Colonic mucosa (tissue), 4 donors: ENCODE measurements at places on chromosomes 3 and 15. TPM values are rescaled to one million over a fixed set of nuclear protein-coding genes. Genes with fewer than 3 reads are reported as not detected.

MB21D2 gene
- total RNA-seq: 2.8 TPM

CFAP91 gene
- 0.57 TPM for total RNA-seq

ZPLD1 gene
- total RNA-seq: not detected

IMPG2 gene
- total RNA-seq: not detected

THSD4 gene
- 18.8 TPM for total RNA-seq

IL17RB gene
- total RNA-seq: 25.7 TPM

CPEB1 gene
- total RNA-seq: 0.40 TPM

- no peaks in the 10 kb centered on the region for H3K4me1 ChIP-seq
- no peak overlapping the region for H3K4me3 ChIP-seq
- no peaks in the 10 kb centered on the region for H3K27me3 ChIP-seq
- no peak for DNase-seq
Measured at GRCh38 chr3:107227091-107227490, 150.1 kb upstream of the CCDC54 start.

GRCh38 chr3:153848702-153849101, 272.5 kb upstream of the ARHGEF26 start:
- H3K27me3 ChIP-seq: no peaks in the 10 kb centered on the region
- H3K36me3 ChIP-seq: no peaks in the 10 kb centered on the region
- no peak overlapping the region for H3K27ac ChIP-seq
- H3K4me3 ChIP-seq: no peak overlapping the region

GRCh38 chr3:58307639-58308215, 1.4 kb downstream of the HTD2 start:
- DNase-seq: peak; percentile 39
- H3K27me3 ChIP-seq: no peaks in the 10 kb centered on the region
- H3K4me3 ChIP-seq: peak overlapping the region; percentile 78
- peaks cover 8% of the 10 kb centered on the region for H3K36me3 ChIP-seq

DNA sequence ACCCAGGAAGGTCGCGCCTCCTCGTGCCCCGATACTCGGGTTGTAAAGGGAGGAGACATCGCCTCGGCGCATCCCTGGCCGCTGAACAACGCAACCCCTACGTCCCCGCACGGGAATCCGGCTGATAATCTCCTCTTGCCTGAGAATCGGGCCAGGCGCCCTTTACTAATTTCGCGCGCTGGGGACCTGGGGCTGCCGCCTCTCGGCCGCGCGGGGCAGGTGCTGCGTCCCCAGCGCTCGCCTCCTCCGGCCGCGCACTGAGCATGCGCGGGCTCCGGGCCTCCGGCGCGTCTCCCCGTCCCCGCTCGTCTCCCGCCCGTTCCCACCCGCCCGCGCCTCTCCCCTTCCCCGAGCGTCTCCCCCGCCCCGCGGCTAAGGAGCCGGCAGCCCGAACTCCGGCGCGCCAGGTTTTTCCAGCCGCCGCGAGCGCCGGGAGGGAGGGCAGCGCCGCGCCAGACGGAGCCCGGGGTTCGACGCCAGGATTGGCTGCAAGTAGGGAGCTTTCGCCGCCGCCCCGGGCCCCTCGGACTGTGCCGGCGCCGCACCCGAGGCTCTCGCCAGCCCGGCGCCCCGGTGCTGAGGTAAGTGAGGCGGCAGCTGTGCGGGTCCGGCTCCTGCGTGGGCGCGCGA, at the start of gene CNTN4:
TSS of gene CNTN4 (plus strand) at position 469 of the 630 bp plus-strand sequence.
- peaks cover 20% of the 10 kb centered on the region for H3K27me3 ChIP-seq
- no peak within 1 kb of the TSS for H3K27ac ChIP-seq
- H3K4me1 ChIP-seq: no peaks in the 10 kb centered on the region
- peak within 1 kb of the TSS; percentile 57 for H3K4me3 ChIP-seq
- peak; percentile 81 for DNase-seq
- H3K36me3 ChIP-seq: no peaks in the 10 kb centered on the region

GRCh38 chr3:38648659-38649499, 608 bp downstream of the SCN5A start:
- no peaks in the 10 kb centered on the region for H3K36me3 ChIP-seq
- no peak overlapping the region for H3K27ac ChIP-seq
- no peak for DNase-seq

- H3K27ac ChIP-seq: no peak overlapping the region
- H3K36me3 ChIP-seq: no peaks in the 10 kb centered on the region
- no peaks in the 10 kb centered on the region for H3K27me3 ChIP-seq
- peaks cover 3% of the 10 kb centered on the region for H3K4me1 ChIP-seq
- no peak overlapping the region for H3K4me3 ChIP-seq
Measured at GRCh38 chr15:90818251-90819210, 49.9 kb upstream of the FURIN start.

DNA sequence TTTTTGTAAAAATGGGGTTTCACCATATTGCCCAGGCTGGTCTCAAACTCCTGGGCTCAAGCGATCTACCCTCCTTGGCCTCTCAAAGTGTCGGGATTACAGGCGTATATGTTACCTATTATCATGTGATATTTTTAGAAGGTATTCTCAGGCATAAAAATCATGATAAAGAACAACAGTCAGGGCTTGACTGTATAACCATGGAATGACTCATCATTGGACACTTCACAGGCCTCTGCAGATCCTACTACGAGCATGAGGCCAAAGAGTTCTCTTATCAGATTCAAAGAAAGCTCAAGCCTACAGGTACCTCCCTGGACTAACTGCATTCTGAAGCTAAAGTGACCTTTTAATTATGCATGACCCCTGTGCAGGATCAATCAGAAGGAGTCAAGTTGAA, 91.7 kb upstream of the PRICKLE2 start:
- no peaks in the 10 kb centered on the region for H3K27me3 ChIP-seq
- H3K27ac ChIP-seq: no peak overlapping the region
- no peak for DNase-seq

GRCh38 chr15:53569751-53570480, 189.5 kb downstream of the WDR72 start:
- H3K27me3 ChIP-seq: no peaks in the 10 kb centered on the region
- H3K27ac ChIP-seq: no peak overlapping the region
- no peaks in the 10 kb centered on the region for H3K36me3 ChIP-seq
- no peak for DNase-seq
- no peak overlapping the region for H3K4me3 ChIP-seq
- H3K4me1 ChIP-seq: no peaks in the 10 kb centered on the region

DNA sequence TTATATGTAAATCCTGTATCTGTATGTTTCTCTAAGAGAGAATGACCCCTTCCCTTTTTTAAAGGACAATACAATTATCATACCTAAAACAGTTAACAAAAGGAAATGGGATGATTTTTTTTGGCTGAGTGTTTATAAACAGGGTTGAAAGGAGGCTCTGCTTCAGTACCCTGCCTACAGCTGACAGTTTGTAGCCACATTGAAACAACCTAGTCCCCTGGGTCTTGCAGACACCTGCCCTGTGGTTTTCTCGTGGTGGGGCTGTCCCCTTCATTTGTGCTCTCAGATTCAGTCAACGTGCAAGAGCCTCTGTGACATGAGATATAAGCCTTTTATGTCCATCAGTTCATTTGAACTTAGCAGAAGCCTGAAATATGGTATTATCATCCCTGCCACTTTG, 2.3 kb upstream of the HMCES start:
- H3K4me1 ChIP-seq: peaks cover 7% of the 10 kb centered on the region
- peaks cover 9% of the 10 kb centered on the region for H3K36me3 ChIP-seq
- no peak for DNase-seq
- H3K4me3 ChIP-seq: no peak overlapping the region

DNA sequence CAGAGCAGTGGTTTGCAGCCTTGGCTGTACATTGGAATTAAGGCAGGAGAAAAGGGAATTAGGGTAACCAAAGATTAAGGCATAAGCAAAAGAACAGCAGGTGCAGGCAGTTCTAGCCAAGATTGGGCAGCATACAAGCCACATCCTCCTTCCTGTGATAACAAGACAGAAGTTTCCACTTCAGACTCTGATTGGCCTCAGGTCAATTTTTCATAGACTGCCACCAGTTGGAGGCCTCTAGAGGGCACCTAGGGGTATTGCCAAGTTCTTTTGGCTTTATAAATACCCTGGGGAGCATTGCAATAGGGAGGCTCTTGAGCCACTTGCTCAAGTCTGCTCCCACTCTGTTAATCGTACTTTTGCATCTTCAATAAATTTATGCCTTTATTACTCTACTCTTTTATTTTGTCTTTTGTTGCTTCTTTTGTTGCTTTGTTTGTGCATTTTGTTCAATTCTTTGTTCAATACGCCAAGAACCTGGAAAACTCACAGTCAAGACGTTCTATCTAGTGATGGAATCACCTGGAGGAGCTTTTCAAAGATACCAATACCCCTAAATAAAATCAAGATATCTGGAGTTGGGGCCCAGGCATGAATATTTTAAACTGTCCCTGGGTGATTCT, 32.2 kb upstream of the FMN1 start:
- H3K4me1 ChIP-seq: no peaks in the 10 kb centered on the region
- peak; percentile 45 for DNase-seq
- H3K36me3 ChIP-seq: no peaks in the 10 kb centered on the region
- no peak overlapping the region for H3K4me3 ChIP-seq
- no peak overlapping the region for H3K27ac ChIP-seq

DNA sequence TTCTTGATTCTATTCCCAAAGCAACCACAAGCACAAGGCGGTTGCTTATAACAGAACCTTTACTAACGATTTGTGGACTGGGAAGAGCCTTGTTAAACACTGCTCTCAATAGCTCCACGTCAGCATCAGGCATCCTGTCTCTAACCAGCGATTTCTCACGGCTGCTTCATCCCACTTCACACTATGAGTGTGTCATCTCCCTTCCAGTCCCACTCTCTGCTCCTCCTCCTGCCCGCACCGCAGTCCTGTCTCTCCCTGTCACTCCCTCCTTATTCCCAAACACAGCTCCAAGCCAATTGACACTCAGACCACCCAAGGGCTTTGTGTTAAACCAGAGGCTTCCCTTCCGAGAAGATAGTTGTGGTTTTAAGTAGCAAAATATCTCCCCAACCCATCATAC, 94.8 kb downstream of the ABHD5 start:
- no peak overlapping the region for H3K4me3 ChIP-seq
- no peak overlapping the region for H3K27ac ChIP-seq
- no peaks in the 10 kb centered on the region for H3K36me3 ChIP-seq
- H3K27me3 ChIP-seq: no peaks in the 10 kb centered on the region
- DNase-seq: no peak

- no peaks in the 10 kb centered on the region for H3K27me3 ChIP-seq
- H3K27ac ChIP-seq: peak overlapping the region; percentile 88
- peak overlapping the region; percentile 80 for H3K4me3 ChIP-seq
- H3K4me1 ChIP-seq: peaks cover 14% of the 10 kb centered on the region
Measured at GRCh38 chr3:14124223-14124614, 451 bp downstream of the CHCHD4 start.

DNA sequence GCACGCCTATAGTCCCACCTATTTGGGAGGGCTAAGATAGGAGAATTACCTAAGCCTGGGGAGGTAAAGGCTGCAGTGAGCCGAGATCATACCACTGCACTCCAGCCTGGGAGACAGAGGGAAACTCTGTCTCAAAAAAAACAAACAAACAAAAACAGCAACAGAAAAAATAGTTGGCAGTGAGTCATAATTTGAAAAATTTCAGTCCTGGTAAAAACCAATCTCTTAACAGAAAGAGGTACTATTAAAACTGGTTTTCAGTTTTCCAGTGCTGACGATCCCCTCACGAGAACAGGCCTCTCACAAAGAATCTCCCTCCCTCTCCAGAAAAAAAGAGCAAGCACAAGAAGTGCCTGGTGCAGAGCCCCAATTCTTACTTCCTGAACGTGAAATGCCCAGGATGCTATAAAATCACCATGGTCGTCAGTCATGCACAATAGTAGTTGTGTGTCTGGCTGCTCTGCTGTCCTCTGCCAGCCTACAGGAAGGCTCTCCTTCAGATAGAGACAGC, 22.8 kb upstream of the MAP4 start:
- no peaks in the 10 kb centered on the region for H3K36me3 ChIP-seq
- H3K4me1 ChIP-seq: peaks cover 7% of the 10 kb centered on the region
- H3K4me3 ChIP-seq: no peak overlapping the region
- H3K27me3 ChIP-seq: no peaks in the 10 kb centered on the region
- H3K27ac ChIP-seq: peak overlapping the region; percentile 16
- DNase-seq: no peak

DNA sequence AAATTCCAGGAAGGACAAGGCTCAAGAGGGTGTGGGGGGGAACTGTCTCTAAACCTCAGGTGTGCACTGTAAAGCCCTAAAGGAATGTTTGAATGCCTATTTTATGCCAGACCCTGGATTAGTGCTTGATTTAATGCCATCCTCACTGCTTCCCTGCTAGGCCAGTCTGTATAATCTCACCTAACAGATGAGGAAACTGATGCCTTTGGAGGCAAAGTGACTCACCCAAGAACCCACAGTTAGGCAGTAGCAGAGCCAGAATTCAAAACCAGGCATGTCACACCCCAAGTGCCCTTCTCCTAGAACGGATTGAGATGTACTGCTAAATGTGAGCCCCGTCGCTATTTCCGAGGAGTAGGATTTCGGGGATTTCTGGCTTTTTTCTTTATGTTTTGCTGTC, 7.8 kb downstream of the CAMK1 start:
- no peaks in the 10 kb centered on the region for H3K4me1 ChIP-seq
- no peaks in the 10 kb centered on the region for H3K27me3 ChIP-seq
- H3K4me3 ChIP-seq: no peak overlapping the region
- H3K36me3 ChIP-seq: peaks cover under 1% of the 10 kb centered on the region

DNA sequence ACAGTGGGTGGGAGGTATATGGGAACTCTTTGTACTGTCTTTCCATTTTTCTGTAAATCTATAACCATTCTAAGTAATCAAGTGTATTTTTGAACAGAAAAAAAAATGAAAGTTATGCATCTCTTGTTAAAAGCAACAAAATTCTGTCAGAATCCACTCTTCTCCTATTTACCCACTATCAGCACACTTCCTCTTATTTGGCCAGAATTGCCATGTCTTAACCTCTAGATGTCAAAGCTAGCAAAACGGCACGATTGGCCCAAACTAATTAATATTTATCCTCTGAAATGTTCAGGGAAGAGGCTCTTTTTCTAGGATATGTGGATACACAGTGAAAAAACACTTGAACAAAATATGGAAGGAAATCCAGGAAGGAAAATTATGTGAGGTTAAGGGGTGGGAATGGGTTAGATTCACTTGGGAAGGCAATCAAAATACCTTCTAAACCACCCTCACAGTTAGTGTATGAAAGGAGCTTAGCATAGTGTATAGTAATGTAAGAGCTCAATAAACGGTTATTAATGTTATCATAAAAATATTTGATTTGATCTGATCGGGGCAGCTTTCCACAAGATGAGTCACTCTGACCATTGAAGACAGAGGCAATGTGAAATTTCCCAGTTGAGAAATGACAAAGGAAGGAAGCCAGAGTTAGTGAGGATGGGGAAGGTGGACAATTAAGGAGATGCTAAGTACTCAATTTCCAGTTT, 20.1 kb upstream of the TGFBR2 start:
- no peak for DNase-seq
- H3K4me3 ChIP-seq: no peak overlapping the region
- H3K27ac ChIP-seq: no peak overlapping the region
- no peaks in the 10 kb centered on the region for H3K36me3 ChIP-seq
- no peaks in the 10 kb centered on the region for H3K27me3 ChIP-seq
- no peaks in the 10 kb centered on the region for H3K4me1 ChIP-seq

- no peaks in the 10 kb centered on the region for H3K4me1 ChIP-seq
- no peak for DNase-seq
- no peaks in the 10 kb centered on the region for H3K27me3 ChIP-seq
- H3K27ac ChIP-seq: no peak overlapping the region
- no peaks in the 10 kb centered on the region for H3K36me3 ChIP-seq
- H3K4me3 ChIP-seq: no peak overlapping the region
Measured at GRCh38 chr3:74055061-74055460, 430.3 kb upstream of the PDZRN3 start.
